ENCODE measurements at places on chromosomes 7 and 10.
A peak's percentile ranks its signal among the peaks of the same experiment; 100 is the strongest.

- no peak for DNase-seq
Measured at GRCh38 chr10:131519723-131520605, 208.4 kb upstream of the TCERG1L start.

DNA sequence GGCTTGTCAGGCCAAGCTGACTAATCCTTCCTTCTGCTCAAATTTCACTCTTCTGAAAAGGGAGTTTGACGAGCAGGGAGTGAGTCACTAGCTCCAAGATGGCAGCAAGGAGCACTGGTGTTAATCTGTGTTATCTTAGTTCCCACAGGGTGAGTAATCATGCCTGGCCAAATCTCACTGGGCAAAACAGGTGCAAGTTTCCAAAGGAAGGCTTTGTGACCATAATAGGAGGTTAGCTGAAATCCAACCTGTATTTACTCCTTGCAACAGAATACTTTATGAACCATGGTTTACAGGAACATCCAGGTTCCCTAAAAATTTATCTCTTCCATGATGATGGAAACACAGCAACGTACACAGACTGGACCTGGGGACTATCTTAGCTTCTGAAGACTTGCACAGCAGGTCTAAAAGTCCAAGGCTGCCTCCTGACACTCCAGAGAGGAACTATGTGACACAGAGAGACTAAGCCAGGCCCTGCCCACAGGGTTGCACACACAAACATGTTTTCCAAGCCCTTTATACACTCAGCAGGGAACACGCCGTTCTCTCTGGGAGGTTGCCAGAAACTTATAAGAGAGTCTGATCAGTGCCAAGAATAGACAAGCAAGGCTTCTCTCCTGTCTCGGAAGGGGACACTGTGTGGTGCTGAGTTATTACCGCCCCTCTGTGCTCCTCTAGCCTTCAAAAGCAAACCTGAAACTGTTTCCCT, 46.3 kb downstream of the PDK4 start:
- no peak for DNase-seq

DNA sequence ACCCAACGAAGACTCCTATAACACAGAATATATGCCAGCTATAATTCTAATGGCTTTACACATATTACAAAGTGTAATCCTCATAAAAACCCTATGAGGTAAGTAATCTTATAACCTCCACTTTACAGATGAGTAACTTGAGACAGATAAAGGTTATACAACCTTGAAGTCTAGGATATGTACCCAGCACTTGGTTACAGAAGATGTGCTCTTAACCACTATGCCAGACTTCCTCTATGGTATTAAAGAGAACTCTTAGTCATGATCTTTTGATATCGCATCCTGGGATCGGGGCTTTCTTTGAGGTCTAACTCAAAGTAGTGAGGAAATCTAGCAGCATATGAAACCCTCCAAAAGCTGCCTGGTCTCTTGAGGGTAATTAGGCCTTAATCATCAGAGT, 319.2 kb upstream of the LRRN3 start:
- no peak for DNase-seq

DNA sequence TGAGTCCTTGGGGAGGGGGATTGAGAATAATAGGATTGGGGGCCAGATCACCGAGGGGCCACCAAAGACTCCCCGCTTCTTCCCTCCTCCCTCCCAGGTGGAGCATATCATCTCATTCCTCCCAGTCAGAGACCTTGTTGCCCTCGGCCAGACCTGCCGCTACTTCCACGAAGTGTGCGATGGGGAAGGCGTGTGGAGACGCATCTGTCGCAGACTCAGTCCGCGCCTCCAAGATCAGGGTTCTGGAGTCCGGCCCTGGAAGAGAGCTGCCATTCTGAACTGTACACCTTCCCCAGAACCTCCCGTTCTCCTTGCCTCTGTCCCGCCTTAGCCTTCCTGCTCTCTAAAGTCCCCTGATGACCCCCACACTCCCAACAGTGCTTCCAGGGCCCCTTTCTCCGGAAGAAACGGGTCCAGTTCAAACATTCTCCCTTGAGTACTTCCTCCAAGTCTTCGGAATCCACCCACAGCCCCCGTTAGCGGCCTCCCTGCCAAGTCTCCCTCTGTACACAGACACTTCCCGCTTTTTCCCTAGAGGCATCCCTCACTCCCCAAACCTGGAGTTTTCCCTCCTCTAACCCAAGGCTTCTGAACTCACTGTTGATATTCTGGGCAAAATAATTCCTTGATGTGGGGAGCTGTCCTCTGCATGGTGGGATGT, 4.1 kb downstream of the FBXO24 start:
- DNase-seq, result no peak

DNA sequence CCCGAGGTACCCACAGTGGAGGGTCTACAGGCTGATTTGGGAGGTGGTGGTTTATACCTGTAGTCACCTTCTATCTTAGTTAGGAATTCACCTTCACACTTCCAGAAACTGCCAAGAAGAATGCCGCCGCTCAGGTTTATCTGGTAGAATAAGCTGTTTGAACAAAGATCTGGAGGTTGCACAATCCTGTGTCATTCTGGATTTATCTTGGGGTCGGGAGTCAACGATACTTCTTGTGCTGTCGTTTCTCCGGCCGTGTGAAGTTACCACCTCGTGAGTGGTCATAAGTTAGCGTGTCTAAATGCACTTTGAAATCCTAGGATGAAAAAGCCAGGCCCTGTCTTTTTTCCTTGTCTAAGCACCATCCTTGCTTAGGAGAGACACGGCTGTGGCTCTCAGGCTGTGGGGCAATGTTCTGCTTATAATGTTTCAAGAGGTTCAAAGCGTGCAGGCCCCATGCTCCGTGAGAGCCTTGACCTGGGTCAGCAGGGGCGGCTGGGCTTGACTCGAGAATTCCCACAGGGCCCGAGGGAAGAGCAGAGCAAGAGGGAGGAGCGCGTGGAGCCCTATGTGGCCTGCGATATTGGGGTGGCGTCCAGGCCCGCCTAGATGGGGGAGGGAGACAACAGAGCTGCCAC, 35.5 kb downstream of the GRIFIN start:
- no peak for DNase-seq

- no peak for DNase-seq
Measured at GRCh38 chr7:137302081-137302480, 41.5 kb downstream of the PTN start.

GRCh38 chr7:28921822-28922221, 36.3 kb downstream of the TRIL start:
- peak; percentile 11 for DNase-seq

- DNase-seq, result no peak
Measured at GRCh38 chr7:136294977-136295376, 317.8 kb upstream of the MTPN start.

GRCh38 chr7:2524808-2525657, 5.5 kb downstream of the LFNG start:
- DNase-seq, result no peak

GRCh38 chr10:62057359-62057758, 155.9 kb downstream of the ARID5B start:
- DNase-seq, result no peak

GRCh38 chr7:26694141-26694540, 170.2 kb downstream of the SKAP2 start:
- DNase-seq, result no peak

GRCh38 chr10:43202224-43202656, 64.0 kb downstream of the CSGALNACT2 start:
- DNase-seq, result peak; percentile 44

DNA sequence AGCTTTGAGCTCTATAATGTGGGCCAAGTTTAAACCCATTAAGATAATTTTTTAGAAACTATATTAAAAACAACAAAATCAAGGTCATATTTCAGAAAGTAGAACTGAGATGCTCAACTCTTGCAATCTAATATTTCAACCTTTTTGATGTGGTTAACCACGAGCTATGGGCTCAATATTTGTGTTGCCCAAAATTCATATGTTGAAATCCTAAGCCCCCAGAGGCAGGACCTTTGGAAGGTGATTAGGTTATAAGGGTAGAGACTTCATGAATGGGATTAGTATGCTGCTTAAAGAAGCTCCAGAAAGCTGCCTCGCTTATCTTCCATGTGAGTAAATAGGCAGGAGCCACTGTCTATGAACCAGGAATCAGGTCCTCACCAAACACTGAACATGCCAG, 284.4 kb downstream of the CRPPA start:
- DNase-seq, result no peak

DNA sequence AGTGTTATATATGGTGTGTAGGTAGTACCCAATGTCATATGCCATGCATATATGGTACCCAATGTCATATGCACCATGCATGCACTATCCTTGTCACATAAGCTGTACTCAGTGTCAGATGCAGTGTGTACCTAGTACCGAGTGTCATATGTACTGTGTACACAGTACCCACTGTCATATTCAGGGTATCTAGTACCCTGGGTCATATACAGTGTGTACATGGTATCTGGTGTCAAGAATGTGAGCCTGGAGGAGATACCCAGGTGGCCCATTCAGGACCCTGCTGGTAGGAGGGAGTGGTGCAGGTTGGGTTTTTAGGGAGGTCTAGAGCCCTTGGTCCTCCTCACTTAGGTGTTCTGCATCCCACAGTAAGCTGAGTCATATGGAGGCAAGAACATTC, 1.8 kb downstream of the ZMYND11 start:
- DNase-seq, result peak; percentile 35

DNA sequence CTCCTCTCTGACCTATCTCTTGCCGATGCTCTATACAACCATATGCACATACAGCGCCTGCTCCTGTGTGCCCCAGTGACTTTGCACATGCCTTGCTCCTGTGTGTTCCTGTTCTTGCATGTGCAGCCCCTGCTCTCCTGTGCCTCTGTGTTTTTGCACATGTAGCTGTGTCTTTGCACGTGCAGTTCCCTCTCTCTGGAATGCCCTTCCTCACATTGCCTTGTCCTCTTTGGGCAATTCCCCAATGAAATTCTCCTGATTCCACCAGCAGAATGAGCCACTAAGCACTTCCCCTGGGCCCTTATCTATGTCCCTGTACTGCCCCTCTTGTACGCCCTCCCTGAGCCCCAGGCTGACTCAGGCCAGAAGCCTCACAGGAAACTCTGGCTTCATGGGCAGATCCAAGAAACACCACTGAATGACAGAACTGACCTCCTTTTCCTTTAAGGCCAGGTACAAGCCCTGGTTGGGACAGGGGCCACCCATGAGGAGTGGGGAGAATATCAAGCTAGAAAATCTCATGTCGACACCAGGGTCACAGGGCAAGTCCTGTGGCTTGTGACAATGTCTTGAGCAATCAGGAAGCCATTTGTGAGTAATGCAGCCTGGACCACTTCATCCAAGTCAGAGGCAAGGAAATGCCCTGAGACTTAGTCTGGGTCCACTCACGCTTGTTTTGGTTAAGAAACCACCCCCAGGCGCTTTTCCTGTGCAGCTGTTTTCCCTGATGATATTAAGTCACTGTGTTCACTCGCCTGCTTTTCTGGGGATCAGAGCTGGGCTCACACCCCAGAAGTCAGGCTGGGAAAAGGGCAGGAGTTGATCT, 1.9 kb upstream of the ARHGAP22 start:
- no peak for DNase-seq

DNA sequence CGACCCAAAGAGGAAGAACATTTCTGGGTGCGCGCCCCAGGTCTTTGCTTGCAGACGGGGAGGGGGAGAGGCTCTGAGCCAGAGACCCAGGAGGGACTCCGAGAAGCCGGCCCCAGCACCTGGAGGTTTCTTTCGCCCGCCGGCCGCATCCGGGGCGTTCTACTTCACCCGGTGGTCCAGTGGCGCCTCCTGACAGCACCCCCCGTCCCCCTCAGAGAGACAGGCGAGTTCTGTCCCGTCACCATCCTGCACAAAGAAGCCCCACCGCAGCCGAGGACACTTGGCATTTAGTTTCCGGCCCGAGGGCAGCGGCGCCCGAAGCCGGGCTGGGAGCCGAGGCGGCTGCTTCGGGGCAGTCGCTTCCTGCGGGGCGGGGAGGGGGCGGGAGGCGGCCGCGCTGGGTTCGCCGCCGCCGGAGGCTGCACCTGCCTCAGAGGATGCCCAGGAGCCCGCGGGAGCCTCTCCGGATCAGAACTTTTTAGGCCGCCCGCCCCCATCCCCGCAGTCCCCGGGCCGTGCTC, at the start of gene TMEM178B:
TSS of gene TMEM178B (plus strand) at position 424 of the 521 bp plus-strand sequence.
- no peak for DNase-seq

- no peak for DNase-seq
Measured at GRCh38 chr7:106124186-106124585, 12.1 kb upstream of the SYPL1 start.

- no peak for DNase-seq
Measured at GRCh38 chr7:44595934-44596635, 10.3 kb upstream of the OGDH start.

DNA sequence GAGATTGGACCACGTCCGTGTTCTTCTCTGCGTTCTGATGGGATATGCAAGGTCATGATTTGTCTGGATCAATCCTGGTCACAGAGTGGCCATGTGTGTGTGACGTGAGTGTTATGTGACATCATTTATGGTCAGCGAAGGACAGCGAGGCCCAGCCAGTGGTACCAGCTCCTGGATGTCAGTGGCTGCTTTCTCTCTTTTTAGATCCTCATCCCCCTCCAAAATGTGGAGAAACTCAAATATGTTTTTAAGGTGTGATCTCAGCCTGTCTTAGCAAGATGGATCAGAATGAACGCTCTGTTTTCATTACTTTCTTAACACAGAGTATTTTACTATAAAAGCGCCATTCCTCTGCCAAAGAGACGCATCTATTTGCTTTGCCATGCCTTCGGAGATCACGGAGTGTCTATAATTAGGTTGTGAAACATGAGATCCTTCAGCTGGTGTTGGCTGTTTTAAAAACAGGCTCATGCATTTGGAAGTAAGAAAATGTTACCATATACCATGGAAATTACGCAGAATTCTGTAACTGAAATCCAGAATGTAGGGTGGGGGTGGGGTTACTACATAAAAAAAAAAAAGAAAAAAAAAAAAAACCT, 245.5 kb upstream of the TCERG1L start:
- no peak for DNase-seq

- no peak for DNase-seq
Measured at GRCh38 chr10:60986791-60987190, 42.8 kb upstream of the RHOBTB1 start.

DNA sequence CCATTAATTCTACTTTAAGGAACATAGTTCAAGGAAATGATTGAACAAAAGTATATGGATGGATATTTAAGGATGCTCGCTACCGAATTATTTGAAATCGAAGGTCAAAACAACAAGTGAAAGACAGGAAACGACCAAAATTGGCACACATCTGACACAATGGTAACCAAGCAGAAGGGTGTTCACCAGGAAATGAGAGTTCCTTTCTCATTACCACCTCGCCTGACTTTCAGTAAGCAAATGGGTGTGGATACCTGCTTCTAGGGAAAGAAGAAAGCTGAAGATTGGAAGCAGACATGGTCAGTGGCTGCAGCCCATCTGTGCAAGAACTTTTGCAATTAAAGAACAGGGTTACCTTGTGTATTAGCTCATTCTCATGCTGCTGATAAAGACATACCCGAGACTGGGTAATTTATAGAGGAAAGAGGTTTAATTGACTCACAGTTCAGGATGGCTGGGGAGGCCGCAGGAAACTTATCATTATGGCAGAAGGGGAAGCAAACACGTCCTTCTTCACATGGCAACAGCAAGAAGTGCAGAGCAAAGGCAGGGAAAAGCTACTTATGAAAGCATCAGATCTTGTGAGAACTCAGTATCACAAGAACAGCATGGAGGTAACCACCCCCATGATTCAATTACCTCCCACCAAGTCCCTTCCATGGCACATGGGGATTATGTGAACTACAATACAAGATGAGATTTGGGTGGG, 6.2 kb upstream of the TMEM273 start:
- DNase-seq, result no peak

All from stimulated activated CD4-positive, alpha-beta T cell treated with anti-CD3 and anti-CD28 coated beads, Interleukin-15, amount 100 ng/mL, for 48 hours (primary cell).